ENCODE measurements at places on chromosomes 7 and 10. TPM values are rescaled to one million over a fixed set of nuclear protein-coding genes. Genes with fewer than 3 reads are reported as not detected.
A peak's percentile ranks its signal among the peaks of the same experiment; 100 is the strongest.

DNA sequence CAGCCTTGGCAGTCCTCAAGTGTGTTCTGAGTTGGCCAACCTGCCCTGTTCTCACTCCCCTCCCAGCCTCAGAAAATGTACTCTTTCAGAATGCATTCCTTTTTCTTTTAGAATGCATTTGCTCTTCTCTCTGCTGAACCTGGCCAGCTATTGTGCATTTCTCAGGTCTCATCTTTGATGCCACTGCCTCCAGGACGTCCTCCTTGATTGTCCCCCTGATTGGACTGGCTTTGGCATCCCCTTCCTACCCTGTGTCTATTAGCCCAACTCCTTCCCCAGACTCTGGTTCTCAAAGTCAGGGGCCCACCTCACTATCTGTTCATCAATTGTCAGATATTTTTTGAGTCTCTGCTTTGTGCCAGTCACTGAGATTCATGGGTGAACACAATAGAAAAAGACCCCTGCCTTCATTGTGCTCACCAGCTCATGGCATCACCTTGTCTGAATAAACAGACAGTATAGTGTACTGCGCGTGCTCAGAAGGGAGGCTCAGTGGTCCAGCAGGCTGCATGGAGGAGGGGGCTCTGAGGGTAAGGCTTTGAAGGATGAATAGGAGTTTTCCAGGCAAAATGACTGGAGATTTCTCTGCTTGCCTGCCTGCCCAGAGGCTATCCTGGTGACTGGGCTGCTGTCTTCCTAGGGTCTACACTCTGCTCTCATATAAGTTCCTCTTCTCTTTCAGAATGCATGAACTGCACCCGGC lies 96.5 kb downstream of the MYL10 start:
- DNase-seq = no peak
- no peak overlapping the region for H3K27ac ChIP-seq
- no peaks in the 10 kb centered on the region for H3K36me3 ChIP-seq
- H3K27me3 ChIP-seq = no peaks in the 10 kb centered on the region
- H3K4me3 ChIP-seq = no peak overlapping the region

DNA sequence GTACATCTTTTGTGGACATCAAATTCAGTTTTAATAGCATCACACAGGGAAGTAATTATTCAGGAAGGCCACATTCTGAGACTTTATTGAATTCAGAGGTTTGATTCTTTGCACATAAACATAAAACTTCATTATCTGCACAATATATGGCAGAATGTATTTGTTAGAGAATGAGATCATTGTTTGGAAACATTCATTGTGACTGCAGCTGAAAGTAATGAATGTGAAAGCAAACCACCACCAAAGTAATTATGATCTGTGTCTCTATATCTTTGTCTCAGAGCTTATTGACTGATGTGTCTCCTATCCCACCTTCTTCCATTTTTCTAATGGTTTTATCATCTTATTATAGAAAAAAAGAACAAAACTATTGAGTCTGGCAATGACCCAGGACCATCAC lies 340.9 kb upstream of the PCDH15 start:
- H3K27me3 ChIP-seq = no peaks in the 10 kb centered on the region
- H3K4me3 ChIP-seq = no peak overlapping the region
- H3K36me3 ChIP-seq = no peaks in the 10 kb centered on the region
- no peak for DNase-seq

- no peak overlapping the region for H3K27ac ChIP-seq
- H3K4me3 ChIP-seq = no peak overlapping the region
- no peaks in the 10 kb centered on the region for H3K36me3 ChIP-seq
- H3K4me1 ChIP-seq = no peaks in the 10 kb centered on the region
- H3K27me3 ChIP-seq = no peaks in the 10 kb centered on the region
These were observed 199.5 kb downstream of the REEP3 start for GRCh38 chr10:63720676-63721075.

GRCh38 chr7:135645296-135645904 lies 16.9 kb upstream of the STMP1 start:
- H3K4me3 ChIP-seq = no peak overlapping the region
- no peak overlapping the region for H3K27ac ChIP-seq
- DNase-seq = no peak
- no peaks in the 10 kb centered on the region for H3K36me3 ChIP-seq
- H3K4me1 ChIP-seq = no peaks in the 10 kb centered on the region
- H3K27me3 ChIP-seq = no peaks in the 10 kb centered on the region

GRCh38 chr10:89392974-89393373 lies 551 bp downstream of the IFIT1 start:
- H3K4me3 ChIP-seq = peak overlapping the region; percentile 56
- no peaks in the 10 kb centered on the region for H3K27me3 ChIP-seq
- H3K27ac ChIP-seq = peak overlapping the region; percentile 59
- no peaks in the 10 kb centered on the region for H3K36me3 ChIP-seq

DNA sequence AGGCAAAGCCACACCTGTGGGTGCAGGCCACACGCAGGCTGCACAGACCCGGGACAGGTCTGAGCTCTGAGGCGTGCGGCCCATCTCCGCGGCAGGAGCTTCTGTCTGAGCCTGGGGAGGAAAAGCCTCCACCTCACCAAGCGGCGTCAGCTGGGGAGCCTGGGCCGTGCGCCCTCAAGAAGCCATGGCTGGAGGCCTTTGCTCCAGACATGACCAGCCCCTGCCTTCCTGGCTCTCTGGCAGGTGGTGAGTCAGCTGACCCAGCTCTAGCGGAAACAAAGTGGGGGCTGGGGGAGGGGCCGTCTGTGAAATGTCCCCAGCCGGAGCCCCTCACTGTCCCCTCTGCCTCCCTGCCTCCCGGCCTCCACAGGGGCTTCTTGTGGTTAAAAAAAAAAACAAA lies 12.5 kb downstream of the GPER1 start:
- H3K36me3 ChIP-seq = no peaks in the 10 kb centered on the region
- H3K4me3 ChIP-seq = no peak overlapping the region
- H3K27me3 ChIP-seq = no peaks in the 10 kb centered on the region
- H3K27ac ChIP-seq = no peak overlapping the region

- DNase-seq = no peak
- no peak overlapping the region for H3K27ac ChIP-seq
- peaks cover 7% of the 10 kb centered on the region for H3K4me1 ChIP-seq
- no peaks in the 10 kb centered on the region for H3K27me3 ChIP-seq
- no peaks in the 10 kb centered on the region for H3K36me3 ChIP-seq
These were observed 31.5 kb downstream of the BPGM start for GRCh38 chr7:134678115-134678514.

GRCh38 chr10:123569436-123570035 lies 96.6 kb upstream of the GPR26 start:
- peaks cover 62% of the 10 kb centered on the region for H3K27me3 ChIP-seq
- H3K4me3 ChIP-seq = no peak overlapping the region
- H3K27ac ChIP-seq = no peak overlapping the region
- DNase-seq = no peak
- no peaks in the 10 kb centered on the region for H3K4me1 ChIP-seq

DNA sequence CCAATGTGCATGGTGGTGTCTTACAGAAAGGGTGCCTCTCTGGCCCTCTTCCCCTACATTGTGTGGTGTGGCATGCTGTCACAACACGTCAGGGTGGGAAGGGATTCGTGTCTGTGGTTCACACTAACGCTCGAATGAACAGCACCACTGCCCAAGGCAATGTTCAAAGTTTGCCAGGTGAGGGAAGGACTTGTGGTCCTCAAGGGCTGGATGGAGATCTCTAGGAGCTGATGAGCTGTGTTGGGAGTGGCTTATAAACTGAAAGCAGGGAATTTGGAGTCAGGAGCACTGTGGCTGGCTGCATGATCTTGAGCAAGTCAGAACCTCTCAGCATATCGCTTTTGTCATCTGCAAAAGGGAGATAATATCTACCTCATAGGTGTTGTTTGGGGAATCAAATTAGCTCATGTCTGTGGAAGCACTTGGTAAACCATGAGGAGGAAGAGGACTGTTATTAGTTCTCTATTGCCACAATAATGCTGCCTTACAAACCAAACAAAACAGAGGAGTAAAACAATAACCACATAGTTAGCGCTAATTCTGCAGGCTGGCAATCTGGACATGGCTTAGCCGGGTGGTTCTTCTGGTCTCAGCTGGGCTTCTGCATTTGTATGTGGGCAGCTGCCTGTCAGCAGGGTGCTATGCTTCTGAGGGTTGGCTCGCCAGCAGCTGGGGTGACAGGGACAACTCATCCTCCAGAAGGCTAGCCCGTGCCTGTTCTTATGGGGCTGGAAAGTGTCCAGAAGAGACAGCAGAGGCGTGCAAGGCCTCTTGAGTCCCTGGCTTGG lies 22.9 kb upstream of the C10orf105 start:
- no peaks in the 10 kb centered on the region for H3K36me3 ChIP-seq
- no peak overlapping the region for H3K27ac ChIP-seq
- DNase-seq = no peak
- H3K4me1 ChIP-seq = peaks cover 20% of the 10 kb centered on the region

GRCh38 chr10:24162206-24162985 lies 46.5 kb upstream of the KIAA1217 start:
- DNase-seq = no peak
- H3K4me1 ChIP-seq = no peaks in the 10 kb centered on the region
- no peaks in the 10 kb centered on the region for H3K36me3 ChIP-seq
- H3K27me3 ChIP-seq = no peaks in the 10 kb centered on the region

- H3K27ac ChIP-seq = no peak overlapping the region
- no peak for DNase-seq
- no peak overlapping the region for H3K4me3 ChIP-seq
- no peaks in the 10 kb centered on the region for H3K36me3 ChIP-seq
- H3K27me3 ChIP-seq = no peaks in the 10 kb centered on the region
- H3K4me1 ChIP-seq = no peaks in the 10 kb centered on the region
These were observed 120.2 kb upstream of the RAB18 start for GRCh38 chr10:27383595-27384542.

- H3K4me3 ChIP-seq = no peak overlapping the region
- H3K27me3 ChIP-seq = no peaks in the 10 kb centered on the region
- no peak for DNase-seq
- no peak overlapping the region for H3K27ac ChIP-seq
- H3K4me1 ChIP-seq = no peaks in the 10 kb centered on the region
These were observed 805 bp upstream of the WDFY4 start for GRCh38 chr10:48683868-48684267.

DNA sequence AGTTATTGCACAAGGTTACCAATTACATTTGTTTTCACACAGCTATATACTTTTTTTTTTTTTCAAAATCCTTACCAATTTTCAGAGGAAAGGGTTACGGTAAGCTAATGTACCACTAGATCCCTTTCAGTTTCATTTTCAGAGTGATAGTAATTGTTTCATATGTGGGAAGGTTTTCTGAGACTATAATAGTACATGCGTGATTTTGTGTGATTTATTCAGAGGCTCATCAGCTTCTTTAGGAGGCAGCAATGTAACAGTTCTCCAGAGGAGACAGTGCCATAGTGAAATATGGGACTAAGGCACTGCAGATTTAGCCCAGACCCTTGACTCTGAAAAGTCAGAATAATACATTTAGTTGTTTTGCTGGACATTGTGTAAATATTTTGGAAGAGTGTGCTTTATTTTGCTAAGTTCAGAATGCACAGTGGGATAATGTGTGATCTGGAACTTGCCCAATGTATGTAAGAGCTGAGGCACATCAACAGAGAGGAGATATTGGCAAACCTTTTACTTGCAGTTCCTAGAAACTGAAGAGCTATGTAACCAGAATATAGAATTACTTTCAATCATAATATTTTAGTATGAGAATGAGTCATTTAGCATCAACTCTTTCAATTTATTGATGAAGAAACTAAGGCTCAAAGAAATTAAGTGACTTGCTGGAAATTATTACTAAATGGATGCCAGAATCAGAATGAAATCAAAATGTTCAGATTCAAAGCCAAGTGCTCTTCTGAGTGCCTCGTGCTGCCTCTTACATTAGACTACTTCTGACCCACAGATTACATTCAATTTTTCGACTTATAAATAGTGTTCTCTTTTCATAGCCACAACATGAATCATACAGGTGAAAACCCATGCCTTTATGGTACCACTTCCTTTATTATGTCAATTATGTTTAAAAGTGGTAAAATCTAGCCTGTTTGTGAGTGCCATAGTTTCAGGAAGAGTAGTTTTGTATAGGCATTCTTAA lies 207.7 kb upstream of the TEX47 start:
- no peaks in the 10 kb centered on the region for H3K27me3 ChIP-seq
- DNase-seq = no peak
- no peak overlapping the region for H3K4me3 ChIP-seq
- H3K4me1 ChIP-seq = no peaks in the 10 kb centered on the region
- no peaks in the 10 kb centered on the region for H3K36me3 ChIP-seq

DNA sequence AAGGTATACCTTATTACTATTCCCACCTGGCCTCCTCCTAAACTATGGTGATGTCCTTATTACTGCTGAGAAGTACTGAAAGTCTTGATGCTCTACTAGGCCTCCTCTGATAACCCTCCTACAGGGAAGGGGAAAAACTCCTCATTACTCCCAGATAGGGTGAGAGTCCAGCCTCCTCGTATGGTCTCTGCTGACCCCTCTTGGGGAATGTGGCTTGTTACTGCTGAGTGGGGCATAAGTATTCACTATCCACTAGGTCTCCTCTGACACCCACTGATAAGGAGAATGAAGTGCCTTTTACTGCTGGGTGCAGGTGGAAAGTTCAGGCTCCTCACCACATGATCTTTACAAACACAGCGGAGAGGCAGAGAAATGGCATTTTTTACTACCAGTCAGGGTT lies 222.9 kb downstream of the CHRM2 start:
- no peak for DNase-seq
- no peaks in the 10 kb centered on the region for H3K27me3 ChIP-seq
- no peak overlapping the region for H3K4me3 ChIP-seq
- no peak overlapping the region for H3K27ac ChIP-seq
- no peaks in the 10 kb centered on the region for H3K36me3 ChIP-seq
- H3K4me1 ChIP-seq = no peaks in the 10 kb centered on the region

DNA sequence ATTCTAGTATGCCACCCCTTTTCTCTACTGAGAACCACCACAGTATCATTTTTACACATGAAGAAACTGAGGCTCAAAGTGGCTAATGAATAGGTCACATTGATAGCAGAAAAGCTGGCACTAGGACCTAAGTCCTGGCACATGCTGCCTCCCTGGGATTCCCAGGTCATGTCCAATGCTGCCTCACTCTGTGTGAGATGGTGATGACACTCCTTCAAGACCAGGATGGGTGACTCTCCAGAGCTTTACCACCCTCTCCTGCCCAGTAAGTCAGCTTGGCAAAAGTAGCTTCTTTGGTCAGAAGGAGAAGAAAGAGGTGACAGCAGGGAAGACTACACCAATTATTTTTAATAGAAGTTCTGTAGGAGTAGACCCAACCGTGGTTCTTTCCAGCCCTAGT lies 13.3 kb upstream of the AKR1B10 start:
- no peaks in the 10 kb centered on the region for H3K4me1 ChIP-seq
- DNase-seq = no peak
- no peaks in the 10 kb centered on the region for H3K27me3 ChIP-seq
- H3K36me3 ChIP-seq = no peaks in the 10 kb centered on the region

- H3K36me3 ChIP-seq = no peaks in the 10 kb centered on the region
- H3K4me1 ChIP-seq = no peaks in the 10 kb centered on the region
- no peaks in the 10 kb centered on the region for H3K27me3 ChIP-seq
- H3K27ac ChIP-seq = no peak overlapping the region
- DNase-seq = no peak
These were observed 80.4 kb downstream of the CUBN start for GRCh38 chr10:17049195-17049594.

- no peaks in the 10 kb centered on the region for H3K36me3 ChIP-seq
- H3K4me1 ChIP-seq = peaks cover 7% of the 10 kb centered on the region
- no peak overlapping the region for H3K4me3 ChIP-seq
- peak overlapping the region; percentile 23 for H3K27ac ChIP-seq
- no peaks in the 10 kb centered on the region for H3K27me3 ChIP-seq
These were observed 84.9 kb downstream of the ZNF365 start for GRCh38 chr10:62459072-62459471.

Gene ARHGEF5
- 52.2 TPM for total RNA-seq

Gene GRID2IP
- total RNA-seq = 1.1 TPM

Gene BLNK
- 5.6 TPM for total RNA-seq

Gene PTPRN2
- total RNA-seq = 25.4 TPM

Gene OR6V1
- not detected for total RNA-seq

Gene FKBP6
- total RNA-seq = not detected

Gene CYP26C1
- total RNA-seq = not detected

Gene STEAP2
- 9.2 TPM for total RNA-seq
